ENCODE measurements at places on chromosomes 11 and 22.

- DNase-seq = no peak
Observed at GRCh38 chr22:41350087-41350486, 31.7 kb upstream of the TEF start.

- no peak for DNase-seq
Observed at GRCh38 chr11:42315267-42315666, 855.8 kb upstream of the LRRC4C start.

GRCh38 chr22:35866651-35867050 lies 149.0 kb downstream of the APOL5 start:
- DNase-seq = no peak

GRCh38 chr22:48492366-48493320 lies 1335.0 kb downstream of the BRD1 start:
- no peak for DNase-seq

GRCh38 chr22:26463688-26464087 lies 19.9 kb downstream of the HPS4 start:
- DNase-seq = no peak

Measured in bone marrow (tissue), 2 donors.